ENCODE measurements at places on chromosomes 16 and 17.

GRCh38 chr17:40565769-40566409 lies 617 bp upstream of the CCR7 start:
- DNase-seq: no peak

GRCh38 chr17:68613739-68614298 lies 12.7 kb upstream of the FAM20A start:
- DNase-seq: no peak

- DNase-seq: no peak
Measured at GRCh38 chr16:7597677-7598076, 265.0 kb downstream of the RBFOX1 start.

DNA sequence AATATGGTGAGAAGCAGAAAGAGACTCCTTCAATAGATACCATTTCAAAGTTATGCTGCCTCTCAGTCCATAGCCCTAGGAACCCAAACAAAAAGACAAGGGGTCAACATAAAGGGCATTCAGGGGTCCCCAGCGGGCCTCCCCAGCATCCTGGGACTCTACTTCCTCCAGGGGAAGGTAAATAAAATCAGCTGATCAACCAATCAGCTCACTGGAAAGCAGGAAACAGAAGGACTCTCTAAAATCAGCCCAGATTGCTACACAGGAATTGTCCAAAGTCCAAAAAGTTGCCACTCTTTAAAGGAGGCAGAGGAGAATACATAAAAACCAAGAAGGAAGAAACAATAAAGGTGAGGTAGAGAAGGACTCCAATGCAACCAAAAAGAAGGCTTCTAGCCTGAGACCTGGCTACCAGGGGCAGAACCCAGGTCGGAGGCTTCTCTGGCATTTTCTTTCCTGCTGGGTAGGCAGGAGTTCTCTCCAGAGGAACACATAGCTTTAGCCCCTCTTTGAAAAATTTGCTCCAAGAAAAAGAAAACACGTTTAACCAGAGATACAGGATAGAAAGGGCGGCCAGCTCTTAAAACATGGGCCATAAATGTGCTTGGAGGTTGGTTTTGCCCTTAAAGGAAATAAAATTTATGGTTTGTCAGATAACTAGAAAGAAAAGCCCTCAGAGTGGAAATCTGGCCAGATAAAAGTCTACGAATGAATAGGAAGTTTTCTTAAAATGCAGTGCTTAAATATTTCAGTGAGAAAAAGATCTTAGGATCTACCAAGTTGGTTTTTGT lies 404.6 kb downstream of the SOX9 start:
- DNase-seq: no peak

GRCh38 chr17:80596760-80597608 lies 52.3 kb downstream of the RPTOR start:
- DNase-seq: no peak

DNA sequence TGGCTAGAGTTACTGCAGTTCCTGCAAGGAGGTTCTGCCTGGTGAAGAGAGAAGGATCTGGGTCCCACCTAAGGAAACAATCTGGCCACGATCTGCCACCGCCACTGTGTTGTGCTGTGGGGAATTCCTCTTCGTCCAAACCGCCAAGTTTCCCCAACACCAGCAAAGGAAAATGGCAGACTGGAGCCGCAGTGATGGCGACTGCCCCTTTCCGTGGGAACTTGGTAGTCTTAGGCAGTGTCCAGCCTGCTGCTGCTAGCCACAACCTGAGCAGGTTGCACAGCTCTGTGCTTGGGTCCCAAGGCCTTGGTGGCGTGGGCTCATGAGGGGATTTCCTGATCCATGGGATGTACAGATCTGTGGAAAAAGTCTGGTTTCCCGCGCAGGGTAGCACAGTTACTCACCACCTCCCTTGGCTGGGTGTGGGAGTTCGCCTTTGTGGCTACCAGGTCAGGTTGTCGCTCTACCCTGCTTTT lies 28.6 kb downstream of the NFATC3 start:
- no peak for DNase-seq

GRCh38 chr17:28748852-28749515 lies 5.2 kb downstream of the TRAF4 start:
- no peak for DNase-seq

- DNase-seq: no peak
Measured at GRCh38 chr16:81319221-81319912, 4.6 kb downstream of the GAN start.

DNA sequence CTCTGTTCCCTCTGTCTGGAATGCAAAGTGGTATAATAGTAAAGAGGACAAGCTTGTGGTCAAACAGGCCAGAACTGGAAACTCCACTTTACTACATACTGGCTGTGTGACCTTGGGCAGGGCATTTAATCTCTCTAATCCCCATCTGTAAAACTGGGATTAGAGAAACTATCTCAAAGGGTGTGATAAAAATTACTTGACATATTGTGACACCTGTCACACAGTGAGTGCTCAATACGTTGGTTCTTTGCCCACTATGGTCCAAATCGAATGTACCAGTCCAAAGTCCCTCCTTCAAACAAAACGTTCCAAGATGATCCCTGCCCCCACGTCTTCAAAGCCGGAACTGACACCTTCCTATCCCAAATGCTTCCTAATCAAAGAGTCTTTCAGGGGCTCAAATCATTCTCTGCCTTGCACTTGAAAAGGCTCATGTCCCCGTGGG lies 734 bp downstream of the PGAP3 start:
- DNase-seq: no peak

- no peak for DNase-seq
Measured at GRCh38 chr17:65656390-65657250, 95.2 kb upstream of the AXIN2 start.

DNA sequence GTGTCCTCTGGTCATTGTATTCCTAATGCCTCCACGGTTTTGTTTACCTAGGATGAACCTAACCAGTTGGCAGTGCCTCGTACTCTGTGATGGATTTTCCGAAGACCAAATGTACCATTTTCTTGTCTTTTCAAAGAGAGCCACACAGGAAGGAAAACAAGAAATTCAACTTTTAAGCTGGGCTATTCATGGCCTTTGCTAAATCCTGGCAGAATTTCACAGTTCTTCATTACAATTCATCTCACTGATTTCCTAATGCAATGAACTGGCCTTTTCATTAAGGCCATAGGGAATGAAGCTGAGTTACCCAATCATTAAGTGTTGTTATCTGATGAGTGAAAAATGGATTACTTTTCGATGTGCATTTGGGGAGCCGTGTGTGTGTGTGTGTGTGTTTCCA lies 7.9 kb upstream of the KCNJ16 start:
- DNase-seq: no peak

DNA sequence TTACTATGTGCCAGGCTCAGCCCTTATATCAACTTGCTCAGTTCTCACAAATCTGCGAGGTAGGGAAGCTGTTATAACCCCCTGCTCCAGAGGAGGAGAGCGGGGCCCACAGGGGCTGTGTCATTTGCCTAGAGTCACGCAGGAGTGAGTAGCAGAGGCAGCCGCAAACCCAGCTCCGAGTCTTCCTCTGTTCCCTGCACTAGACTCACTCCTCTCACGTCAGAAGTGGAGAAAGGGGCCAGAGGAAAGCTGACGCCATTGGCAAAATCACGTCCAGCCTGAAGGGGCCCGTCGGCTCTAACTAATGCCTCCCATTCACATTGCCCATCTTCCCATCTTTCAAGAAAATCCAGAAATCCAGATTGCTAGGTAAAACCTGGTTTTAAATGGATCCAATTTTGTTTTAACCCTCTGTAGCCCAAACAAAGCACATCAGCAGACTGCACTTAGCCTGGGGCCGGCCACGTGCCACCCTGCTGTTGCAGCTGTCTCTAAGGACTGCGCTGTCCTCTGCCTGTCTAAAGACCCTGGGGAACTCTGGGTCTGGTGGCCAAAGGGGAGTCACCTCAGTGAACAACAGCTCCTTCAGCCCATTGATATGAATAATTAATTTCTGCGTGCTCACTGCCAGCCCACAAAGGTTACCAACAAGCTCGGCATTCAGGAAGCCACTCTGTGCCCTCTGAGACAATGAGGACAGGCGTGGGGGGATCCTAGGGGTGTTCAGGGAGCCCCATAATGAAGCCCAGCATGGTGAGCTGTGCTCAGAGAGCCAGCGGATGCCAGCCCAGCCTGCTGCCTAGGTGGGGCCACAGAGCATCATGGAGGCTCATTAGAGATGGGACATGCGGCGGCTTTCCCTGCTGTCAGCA lies 36.7 kb upstream of the ABR start:
- DNase-seq: no peak

DNA sequence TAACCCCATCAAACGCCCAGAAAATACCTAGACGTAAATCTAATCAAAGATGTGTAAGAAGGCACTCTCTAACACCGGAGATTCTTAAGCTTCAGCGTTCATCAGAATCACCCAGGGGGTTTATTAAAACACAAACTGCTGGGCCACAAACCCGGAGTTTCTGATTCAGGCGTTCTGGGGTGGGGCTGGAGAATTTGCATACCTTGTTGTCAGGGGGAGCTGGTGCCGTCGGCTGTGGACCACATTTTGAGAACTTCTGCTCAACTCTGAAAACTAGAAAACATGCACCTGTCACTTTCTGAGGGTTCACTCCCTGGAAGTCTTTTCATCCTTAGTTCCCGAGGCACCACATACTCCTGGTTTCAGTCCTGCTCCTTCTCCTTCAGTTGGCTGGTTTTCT lies 48.6 kb upstream of the WSCD1 start:
- DNase-seq: no peak

DNA sequence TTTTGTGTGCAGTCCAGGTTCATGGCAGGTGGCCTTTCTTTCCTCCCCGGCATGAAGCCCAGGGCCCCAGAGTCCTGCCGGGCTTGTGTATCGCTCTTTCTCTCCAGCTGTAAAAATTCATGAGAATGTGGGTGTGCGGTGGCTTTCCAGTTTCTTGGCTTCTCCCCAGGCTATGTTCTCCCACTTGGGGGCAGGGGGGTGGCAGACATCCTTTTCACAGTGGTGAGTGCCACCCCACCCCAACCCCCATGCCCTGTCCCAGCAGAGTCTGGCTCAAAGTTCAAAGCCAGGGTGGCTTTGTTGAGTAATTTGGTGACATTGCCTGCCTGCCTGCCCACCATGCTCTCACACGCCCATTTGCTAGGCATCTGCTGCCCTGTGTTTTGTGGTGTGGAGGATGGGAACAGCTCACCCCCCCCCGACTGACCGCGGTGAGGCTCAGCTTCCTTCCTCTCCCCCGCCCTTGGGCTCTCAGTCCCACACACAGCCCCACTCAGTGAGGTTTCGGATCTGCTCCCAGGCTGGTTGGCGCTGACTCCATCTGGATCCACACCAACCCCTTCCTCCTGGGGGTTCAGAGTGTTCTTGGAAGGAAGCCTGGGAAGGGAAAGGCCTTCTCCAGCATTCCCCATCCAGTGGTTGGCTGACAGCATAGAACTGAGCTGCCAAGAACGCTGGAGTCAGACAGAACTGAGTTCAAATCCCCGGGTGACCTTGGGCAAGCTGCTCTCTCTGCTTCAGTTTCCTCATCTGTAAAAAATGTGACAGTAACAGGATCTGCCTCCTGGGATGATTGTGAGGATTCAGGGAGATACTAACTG lies 36.0 kb downstream of the CHD9 start:
- peak; percentile 99 for DNase-seq

GRCh38 chr17:17860766-17861107 lies 24.0 kb upstream of the SREBF1 start:
- DNase-seq: no peak

DNA sequence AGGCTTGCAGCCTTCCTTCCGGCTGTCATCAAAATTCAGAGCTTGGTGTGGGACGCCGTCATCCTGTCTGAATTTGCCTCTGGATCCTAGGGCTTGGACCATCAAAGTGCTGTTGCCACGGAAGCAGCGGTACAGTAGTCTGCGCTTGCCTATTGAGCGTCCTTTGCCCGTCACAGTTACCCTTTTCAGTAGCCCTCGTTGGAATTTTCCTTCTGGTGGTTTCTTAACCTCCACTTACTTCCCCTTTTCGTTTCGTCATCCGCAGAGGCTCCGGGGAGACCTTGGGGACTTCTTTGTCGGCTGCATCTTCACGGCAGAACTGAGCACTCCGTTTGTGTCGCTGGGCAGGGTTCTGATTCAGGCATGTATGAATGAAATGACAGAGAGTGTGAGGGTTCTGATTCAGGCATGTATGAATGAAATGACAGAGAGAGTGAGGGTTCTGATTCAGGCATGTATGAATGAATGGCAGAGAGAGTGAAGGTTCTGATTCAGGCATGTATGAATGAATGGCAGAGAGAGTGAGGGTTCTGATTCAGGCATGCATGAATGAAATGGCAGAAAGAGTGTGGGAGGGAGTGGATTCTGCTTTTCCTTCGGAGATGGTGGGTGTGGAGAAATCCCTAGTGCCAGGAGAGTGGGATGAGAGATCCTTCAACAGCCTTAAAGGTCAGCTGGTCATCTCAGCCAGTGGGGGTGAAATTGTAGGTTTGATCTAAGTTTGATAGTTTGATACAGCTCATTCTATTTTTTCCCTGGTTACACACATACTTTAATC lies 8.0 kb downstream of the TLCD3A start:
- no peak for DNase-seq

- DNase-seq: no peak
Measured at GRCh38 chr16:75053791-75054555, 55.1 kb downstream of the ZNRF1 start.

- no peak for DNase-seq
Measured at GRCh38 chr17:27477050-27477888, 21.0 kb downstream of the KSR1 start.

GRCh38 chr16:84040226-84040822 lies 2.3 kb downstream of the SLC38A8 start:
- DNase-seq: no peak

DNA sequence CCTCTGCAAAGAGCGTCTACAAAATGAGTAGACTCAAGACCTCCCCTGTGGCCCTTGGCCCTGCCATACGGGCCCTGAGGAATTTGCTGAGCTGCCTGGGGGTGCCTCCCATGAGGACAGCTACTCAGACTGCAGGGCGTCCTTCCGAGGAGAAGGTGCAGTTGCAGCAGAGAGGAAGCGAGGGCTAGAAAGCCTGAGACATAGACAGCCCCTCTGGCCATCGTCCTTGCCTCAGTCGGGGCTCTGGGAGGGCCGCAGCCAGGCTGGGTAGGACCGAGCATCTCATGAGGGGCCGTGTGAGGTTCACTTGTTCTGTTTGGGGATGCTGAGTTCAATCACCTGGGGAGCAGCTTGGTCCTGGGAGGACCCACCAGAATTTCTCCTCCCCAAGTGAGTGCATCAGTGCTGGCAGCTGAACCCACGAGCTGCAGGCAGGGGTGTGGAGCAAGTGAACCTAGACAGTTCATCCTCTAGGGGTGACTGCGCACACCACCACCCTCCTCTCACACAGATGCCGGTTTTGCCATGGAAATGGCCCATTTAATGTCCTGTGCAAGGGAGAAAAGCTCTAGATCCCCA lies 20.3 kb downstream of the RAB11FIP4 start:
- DNase-seq: no peak

DNA sequence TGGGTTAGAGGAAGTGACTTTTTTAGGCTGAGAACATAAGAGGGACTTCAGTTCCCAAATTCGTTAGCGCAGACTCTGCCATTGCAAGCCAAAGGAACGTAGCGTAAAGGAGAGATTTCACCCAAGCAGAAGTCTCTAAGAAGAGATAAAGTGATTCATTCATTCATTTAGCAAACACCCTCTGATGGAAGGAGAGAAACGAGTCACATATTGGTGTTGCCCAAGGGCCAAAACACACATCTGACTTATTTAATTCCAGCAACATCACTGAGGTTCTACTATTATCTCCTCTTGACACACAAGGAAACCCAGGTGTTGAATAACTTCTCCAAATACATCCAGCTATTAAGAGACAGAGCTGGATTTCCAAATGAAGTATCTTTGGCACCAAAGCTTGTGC lies 85.7 kb upstream of the CACNG3 start:
- no peak for DNase-seq

All from smooth muscle cell of the brain vasculature (primary cell).